ENCODE measurements at places on chromosomes 12 and 14. TPM values are rescaled to one million over a fixed set of nuclear protein-coding genes. Genes with fewer than 3 reads are reported as not detected.

The B4GALNT3 gene
- not detected for total RNA-seq

- DNase-seq = no peak
These were observed 472.9 kb downstream of the NELL2 start for GRCh38 chr12:44403185-44403584.

DNA sequence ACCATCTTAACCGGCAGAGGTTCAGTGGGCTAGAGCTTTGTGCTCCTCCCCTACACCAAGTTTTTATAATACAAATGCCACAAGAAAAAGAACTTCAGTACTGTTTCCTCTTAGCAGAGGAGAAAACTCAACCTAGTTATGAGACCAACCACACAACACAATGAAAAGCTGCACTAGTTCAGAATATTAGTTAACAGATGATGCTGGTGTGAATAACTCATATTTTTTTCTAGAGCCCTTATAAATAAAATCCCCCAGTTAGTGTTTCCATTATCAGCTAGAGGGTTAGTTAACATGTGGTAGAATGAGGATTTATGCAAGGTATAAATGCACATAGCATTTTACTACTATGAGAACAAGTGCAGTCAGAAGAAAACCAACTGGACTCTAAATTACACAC lies 61.9 kb upstream of the AMN1 start:
- DNase-seq = no peak

DNA sequence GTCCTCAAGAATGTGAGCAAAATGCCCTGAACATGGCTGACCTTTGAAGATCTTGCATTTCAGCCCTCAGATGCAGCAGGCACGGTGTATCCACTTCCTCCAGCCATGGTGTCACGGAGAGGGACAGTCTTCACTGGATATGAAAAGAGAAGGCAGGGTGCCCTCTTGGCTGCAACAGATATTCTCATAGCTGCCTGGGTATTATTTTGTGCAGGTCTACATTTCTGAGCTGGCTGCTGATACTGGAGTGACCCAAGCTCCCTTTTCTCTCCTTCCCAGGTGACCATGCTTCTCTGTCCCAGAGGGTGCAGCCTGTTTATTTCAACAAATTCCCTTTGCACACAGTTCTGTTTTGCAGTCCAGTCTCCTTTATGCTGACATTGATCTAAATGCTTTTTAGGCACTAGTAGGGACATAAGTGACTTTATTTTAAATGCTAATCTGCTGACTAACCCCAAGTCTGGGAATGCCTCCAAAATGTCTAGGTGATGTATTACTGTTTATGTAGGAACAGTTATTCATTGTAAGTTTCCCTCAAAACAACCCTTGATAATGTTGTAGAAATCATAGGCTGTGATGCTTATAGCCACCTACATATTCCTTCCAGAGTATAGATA lies 17.4 kb upstream of the PYGL start:
- peak; percentile 97 for DNase-seq

The EML1 gene
- total RNA-seq = 42.3 TPM
